Stimulated activated CD8-positive, alpha-beta memory T cell treated with anti-CD3 and anti-CD28 coated beads, Interleukin-4, amount 100 ng/mL, for 4 hours (primary cell): ENCODE measurements at places on chromosomes 6 and 20.

GRCh38 chr20:44970243-44970757 lies 4.0 kb downstream of the STK4 start:
- DNase-seq: no peak

DNA sequence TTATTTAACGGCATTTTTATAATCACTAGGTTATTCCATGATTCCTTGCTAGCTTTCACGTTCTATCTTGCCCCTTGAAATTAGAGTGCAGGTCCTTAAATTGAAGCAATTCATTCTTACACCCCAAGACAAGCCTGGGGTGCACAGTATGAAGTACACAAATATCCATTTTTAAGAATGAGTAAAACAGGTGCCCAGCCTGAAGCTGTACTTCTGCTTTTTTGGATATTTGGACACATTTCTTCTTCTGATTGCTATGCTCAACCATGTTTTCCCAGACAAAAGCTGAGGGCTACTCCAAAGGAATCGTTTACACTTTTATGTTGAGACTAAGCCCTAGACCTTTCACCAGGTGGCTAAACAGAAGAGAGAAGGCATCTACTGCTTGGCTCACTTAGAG lies 7.9 kb upstream of the TAGAP start:
- no peak for DNase-seq

- no peak for DNase-seq
Observed at GRCh38 chr6:164356814-164357213, 942.3 kb downstream of the QKI start.

- DNase-seq: no peak
Observed at GRCh38 chr20:47335251-47336128, 21.0 kb downstream of the ZMYND8 start.

DNA sequence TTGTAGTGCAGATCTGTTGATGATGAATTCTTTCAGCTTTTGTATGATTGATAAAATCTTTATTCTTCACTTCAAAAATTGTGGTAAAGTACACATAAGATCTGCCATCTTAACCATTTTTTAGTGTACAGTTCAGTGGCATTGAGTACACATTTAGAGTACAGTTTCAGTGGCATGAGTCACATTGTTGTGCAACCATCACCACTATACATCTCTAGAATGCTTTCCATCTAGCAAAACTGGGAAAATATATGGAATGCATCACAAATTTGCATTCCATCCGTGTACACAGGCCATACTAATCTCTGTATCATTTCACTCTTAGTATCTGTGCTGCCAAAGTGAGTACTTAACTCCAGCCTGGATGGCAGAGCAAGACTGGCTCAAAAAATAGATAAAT lies 28.7 kb downstream of the SIRPD start:
- no peak for DNase-seq

- DNase-seq: no peak
Observed at GRCh38 chr20:60062431-60063047, 104.3 kb downstream of the CDH26 start.

GRCh38 chr20:24490598-24490997 lies 21.2 kb downstream of the SYNDIG1 start:
- no peak for DNase-seq
